Stimulated activated CD8-positive, alpha-beta memory T cell treated with anti-CD3 and anti-CD28 coated beads, Interleukin-2, amount 100 ng/mL, for 1 hour (primary cell): ENCODE measurements at places on chromosomes 2 and 18.

DNA sequence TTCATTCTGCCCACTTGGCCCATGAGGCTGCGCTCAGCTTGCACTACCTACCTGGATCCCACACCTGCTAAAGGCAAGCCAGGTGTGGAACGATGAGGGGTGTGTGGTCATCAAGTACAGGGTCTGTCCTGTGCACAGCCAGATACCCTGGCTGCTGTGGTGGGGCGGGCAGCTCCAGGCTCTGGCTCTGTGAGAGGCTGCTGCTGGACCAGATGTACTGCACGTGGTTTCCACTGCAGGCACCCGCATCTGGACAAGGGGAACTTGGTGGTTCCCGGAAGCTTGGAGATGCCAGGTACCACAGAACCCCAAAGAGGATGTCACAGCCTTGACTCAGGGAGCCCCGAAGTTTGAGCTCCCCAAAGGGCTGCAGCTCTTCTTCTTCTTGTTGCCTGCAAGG lies 68.1 kb upstream of the ZNF804A start:
- no peak for DNase-seq

DNA sequence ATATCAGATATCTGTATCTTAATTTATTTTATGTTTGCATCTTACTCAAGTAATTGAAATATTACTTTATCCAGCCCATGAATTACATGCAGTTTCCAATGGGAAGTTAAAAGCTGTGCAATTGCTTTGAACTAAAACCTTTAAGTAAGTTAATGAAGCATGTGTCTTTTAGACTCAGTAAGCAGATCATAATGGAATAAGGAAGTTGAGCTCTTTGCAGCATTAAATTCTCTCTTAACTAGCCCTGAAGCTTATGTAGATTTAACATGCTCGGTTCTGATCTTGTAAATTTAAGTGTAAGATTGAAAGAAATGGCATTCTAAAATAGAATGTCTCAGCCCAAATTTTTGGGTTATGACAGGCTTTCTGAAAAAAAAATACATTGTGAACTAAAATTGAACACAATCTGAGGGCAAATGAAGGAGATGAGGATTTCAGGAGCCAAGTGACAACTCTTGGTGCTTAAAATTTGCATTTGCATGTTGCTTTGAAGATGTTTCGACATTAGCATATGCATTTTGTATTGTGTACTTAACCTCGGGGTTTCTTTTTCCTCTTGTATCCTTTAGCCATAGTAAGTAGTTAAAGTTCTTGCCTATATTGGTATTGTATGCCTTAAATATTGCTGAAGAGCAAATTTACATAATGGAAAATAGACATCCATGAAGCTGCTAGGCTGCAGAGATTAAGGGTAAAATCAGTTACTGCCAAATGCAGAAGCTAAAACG lies 297.8 kb upstream of the KCNJ3 start:
- no peak for DNase-seq

GRCh38 chr2:78979380-78980151 lies 45.9 kb upstream of the REG3G start:
- DNase-seq: no peak

- no peak for DNase-seq
These were observed 26.1 kb downstream of the SLC39A10 start for GRCh38 chr2:195683174-195683573.

GRCh38 chr2:16035747-16036745 lies 95.7 kb downstream of the MYCN start:
- no peak for DNase-seq

- no peak for DNase-seq
These were observed 177.8 kb downstream of the EIPR1 start for GRCh38 chr2:3199627-3200345.

DNA sequence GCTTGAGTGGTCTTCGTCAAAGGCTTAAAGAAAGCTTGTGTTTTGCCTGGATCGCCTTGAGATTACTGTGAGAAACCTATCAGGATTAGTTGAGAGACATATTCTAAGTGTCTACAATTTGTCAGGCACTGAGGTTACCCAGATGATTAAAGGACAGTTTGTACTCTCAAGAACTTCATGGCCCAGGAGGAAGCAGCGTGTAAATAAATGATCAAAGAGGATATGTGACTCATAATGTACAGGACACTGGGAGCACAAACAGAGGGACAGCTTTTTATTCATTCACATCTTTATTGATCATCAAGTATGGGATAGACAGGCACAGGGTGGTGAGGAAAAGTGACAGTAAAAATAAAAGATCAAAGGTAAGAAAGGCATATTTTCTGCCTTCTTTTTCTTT lies 152.6 kb upstream of the FSHR start:
- no peak for DNase-seq

DNA sequence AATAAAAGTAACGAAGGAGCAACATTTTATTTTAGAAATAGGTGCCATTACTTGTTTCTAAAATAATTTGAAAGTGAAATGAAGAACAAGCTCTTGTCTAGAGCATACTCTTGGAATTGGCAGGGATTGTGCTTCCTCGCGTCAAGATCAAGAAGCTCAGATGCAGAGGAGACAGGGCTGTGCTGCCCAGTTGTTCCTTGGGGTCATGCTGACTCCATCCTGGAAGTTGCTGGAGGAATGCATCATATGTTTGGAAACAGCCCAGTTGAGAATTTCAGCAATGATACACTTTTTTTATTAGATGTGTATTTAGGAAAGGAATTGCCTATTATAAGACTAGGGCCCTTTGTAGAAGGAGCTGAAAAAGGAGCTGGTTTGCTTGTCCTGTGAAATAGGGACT lies 17.2 kb downstream of the LTBP1 start:
- no peak for DNase-seq

GRCh38 chr2:209331291-209331844 lies 92.5 kb upstream of the MAP2 start:
- DNase-seq: no peak

DNA sequence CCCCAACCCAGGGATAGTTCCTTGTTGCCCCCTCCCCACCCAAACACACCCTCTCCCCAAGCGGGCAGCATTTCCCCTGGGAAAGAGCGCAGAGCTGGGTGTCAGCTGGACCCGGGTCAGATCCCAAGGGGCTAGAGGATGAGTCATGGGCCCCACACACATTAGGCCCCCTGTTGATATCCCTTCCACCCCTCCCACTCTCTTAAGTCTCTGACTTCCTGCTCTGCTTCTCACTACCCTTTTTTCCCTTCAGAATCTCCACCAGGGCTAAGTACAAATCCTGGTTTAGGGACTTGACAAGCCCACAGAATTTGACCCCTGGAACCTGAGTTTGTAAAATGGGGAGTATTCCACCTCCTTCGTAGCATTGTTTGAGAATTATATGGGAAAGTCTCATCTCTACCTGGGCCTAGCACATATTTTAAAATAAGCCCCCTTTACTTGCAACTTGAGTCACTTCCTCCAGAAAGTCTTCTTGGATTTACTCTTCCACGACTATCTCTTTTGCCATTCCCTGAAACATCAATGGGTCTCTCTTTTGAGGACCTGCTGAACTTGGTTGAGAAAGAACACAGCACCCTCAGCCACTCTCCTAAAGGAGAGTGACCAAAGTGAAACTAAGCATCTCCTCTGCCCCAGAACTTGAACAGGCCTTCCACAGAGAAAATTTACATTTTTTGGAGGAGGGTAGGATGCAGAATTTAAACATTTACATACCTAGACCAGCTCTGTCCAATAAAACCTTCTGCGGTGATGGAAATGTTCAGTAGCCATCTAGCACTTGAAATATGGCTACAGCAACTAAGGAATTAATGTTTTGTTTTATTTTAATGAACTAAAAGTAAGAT lies 4.7 kb downstream of the RTKN start:
- no peak for DNase-seq

DNA sequence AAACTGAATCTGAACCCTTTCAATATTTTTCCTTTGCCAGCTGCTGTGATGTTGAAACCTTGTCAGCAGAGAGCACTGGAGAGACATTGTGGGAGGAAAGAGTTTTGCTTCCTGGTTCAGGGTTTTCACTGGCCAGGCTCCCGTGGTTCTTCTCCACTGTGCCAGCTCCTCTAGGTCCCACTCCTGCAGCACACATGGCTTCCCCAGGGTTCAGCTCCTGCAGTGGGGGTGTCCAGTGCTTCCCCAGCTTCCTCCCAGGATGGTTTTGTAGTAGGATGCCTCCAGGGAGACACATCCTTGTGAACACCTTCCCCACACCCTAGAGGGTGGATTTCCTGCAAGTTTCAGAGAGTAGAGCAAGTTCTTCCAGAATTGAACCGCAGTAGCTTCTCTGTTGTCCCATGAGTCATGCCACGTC lies 24.0 kb upstream of the SULT1C3 start:
- no peak for DNase-seq

GRCh38 chr18:12046751-12047335 lies 46.8 kb upstream of the ANKRD62 start:
- no peak for DNase-seq

- DNase-seq: no peak
These were observed 73.8 kb downstream of the RRM2 start for GRCh38 chr2:10196110-10196892.

DNA sequence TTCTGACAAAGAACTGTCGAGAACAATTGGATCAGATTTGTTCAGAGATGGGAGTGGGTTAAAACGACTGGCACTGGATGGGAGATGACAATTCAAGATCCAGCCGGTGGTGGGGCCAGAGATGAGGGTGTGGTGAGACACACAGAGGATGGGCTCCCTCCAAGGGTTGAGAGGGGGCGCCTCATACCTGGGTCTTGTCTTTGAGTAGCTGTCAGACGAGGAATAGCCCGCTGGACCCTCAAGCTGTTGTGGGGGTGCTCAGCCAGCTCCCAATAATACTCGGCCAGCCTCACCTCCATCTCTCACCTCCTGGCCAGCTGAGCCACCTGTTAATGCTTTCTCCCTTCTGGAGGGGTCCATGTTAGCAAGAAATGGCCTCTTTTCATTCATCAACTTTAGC lies 14.0 kb downstream of the INPP5D start:
- DNase-seq: no peak

GRCh38 chr2:119871725-119872124 lies 112.0 kb downstream of the PTPN4 start:
- DNase-seq: no peak

DNA sequence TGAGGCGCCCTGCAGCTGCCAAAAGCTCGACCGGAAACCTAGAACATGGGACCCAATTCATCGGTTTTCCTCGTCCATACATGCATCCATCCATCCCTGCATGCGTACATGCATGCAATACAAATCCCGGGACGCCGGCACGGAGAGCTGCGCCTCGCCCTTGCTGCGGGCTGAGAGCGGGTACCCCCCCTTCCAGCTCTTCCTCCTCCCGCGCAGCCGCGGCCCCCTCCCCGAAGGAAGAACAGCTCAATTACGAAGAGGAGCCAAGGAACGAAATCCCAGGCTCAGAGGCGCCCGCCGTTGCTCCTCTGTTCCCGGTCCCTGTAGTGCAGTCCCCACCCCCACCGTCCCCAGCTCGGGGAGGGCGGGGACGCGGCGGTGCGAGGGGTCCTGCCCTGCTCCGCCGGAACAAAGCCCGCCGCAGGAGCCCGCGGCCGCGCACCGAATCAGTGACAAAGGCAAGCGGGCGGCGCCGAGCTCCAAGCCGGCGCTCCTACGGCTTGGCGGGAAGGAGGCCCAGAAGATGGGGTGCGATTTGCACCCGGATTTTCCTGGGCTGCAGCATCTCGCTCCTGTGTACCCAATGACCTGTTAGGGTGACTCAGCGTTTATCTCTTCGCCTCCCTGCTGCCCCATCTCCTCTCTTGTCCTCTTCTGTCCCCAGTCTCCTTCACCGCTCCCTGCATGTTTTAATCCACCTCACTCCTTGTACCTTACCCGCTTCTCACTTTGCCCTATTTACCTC lies 8.9 kb upstream of the POU3F3 start:
- no peak for DNase-seq

DNA sequence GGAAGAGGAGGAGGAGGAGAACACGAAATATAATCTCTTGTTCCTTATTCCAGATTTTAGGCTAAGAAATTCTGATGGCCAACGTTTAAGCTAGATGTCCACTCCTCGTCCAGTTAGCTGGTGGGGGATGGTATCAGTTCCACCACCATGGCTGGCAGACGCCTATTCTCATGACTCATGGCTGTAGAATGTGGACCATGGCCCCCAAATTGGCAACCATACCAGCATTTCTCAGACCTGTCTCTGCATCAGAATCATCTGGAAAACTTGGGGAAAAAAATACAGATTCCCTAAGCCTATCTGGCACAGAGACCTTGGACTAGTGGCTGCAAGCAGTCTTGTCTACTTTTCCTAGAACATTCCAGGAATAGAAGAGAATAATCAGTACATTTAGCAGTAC lies 267.7 kb upstream of the SIX2 start:
- no peak for DNase-seq
